Large intestine (tissue), 12 donors: ENCODE measurements at places on chromosomes 11 and 22.
A peak's percentile ranks its signal among the peaks of the same experiment; 100 is the strongest.

DNA sequence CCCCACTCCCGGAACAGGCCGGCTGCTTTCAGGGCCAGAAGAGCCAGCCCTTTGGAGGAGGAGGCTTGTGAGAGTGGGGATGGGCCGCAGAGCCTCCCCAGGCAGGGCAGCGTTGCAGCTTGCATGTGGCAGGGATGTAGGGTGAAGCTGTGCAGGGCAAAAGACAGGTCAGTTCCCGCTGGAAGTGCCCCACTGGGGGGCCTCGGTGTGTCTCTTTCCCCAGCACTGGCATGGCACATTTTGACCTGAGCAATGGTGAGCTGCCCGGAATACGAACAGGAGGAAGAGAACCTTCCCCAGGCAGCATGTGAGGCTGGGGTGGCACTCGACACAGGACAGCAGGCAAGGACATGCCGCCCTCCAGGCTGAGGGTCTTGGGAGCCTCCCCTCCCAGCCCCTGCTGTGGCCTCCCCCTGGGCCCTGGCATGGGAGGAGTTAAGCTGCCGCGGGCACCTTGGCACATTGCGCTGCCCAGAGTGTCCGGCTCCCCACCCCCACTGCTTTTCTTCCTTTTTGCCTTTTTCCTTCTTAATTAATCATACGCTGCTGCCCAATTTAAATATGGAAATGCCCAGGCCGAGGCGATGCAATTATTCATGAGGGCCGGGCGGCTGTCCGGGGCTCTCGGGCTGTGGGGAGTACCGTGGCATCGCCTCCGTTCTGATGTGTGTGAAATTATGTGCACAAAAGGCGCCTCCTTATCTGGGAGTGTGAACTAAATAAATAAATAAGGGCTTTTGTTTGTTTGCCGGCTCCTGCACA is 76.0 kb upstream of the WNT7B start:
- no peak for DNase-seq

- DNase-seq: peak; percentile 71
Observed at GRCh38 chr11:34599406-34599945, 21.4 kb upstream of the EHF start.

DNA sequence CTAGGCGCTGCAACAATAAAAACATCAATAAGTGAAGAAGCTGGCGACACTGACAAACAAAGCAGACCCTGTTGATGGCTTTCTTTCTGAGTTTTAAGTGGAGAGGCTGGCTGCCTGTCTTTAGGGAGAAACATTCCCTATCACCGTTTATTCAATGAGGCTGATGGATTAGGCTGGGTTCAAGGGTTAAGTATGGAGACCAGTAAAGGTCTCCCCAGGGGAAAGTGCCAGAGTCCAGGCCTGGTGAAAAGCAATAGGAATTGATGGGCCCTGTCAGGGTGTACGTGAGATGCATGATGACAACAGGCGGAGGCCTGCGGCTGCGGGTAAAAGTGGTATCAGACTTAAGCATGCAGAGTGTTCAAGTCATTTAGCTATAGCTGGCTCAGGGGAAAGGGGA is 102.6 kb downstream of the ALX4 start:
- no peak for DNase-seq

DNA sequence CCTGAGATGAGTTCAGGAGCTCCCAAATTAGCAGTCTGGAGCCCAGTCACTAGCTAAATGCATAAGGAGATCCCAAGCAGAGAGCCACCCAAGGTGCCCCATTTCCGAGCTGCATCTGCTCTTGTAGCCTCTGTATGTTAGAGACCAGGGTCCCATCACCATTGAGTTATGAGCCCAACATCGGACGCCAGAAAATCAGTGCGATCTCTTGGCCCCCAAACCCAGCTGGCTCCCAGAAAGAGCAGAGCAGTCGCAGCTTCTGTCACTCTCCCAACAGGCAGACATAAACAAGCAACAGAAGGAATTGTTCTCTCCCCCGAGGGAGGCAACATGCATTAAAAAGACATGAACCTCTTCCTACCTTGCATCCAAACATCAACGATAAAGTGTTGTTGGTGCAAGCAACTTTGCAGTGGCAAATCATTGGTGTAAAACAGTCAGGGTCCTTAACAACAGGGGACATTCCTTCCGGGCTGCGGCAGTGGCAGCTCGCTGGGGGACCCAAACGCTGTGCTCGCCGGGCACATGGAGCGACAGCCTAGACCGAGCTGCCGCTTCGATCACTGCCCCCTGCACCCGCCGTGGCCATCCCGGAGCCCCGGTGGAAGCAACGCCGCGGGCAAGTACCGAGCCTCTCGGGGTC is 907.1 kb downstream of the DLG2 start:
- no peak for DNase-seq

GRCh38 chr11:105937331-105937730 is 84.7 kb downstream of the MSANTD4 start:
- no peak for DNase-seq

GRCh38 chr11:67503119-67504004 is 1.8 kb downstream of the PITPNM1 start:
- DNase-seq: no peak

GRCh38 chr22:22342697-22343580 is 98.4 kb downstream of the VPREB1 start:
- DNase-seq: peak; percentile 78

DNA sequence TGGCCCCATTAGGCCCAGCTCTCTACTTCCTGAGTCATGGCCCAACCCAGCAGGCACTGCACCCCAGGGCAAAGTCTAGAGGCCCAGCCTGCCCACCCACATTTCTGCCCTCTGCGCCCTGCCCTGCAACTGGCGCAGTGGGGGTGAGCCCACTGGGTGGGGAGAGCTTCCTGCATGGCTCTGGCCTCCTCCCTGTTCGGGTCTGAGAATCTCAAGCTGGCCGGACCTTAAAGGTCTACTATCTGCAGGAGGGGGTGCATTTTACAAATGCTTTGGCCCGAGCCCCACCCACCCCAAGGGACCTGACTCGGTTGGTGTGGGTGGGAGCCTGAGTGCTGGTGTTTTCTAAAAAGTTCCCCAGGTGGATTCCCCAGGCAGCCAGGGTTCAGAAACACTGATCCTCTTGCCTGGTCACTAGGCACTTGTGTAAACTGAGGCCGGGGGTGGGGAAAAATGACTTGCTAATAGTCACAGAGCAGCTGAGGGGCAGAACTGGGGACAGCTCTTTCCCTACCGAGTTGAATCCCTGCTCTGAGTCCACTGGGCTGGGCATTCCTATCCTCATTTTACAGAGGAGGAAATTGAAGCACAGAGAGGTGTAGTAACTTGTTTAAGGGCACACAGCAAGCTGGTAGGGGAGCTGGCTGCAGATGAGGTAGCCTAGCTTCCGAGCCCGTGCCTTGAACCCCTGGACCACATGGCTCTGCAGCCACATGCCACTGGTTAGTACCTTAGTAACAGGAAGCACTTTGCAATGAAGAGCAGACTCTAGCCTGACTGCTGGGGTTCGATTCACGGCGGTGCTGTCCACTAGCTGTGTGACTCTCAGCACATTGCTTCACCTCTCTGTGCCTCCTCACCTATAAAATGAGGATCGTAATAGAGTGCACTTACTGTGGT is 36.3 kb downstream of the CD82 start:
- peak; percentile 99 for DNase-seq

DNA sequence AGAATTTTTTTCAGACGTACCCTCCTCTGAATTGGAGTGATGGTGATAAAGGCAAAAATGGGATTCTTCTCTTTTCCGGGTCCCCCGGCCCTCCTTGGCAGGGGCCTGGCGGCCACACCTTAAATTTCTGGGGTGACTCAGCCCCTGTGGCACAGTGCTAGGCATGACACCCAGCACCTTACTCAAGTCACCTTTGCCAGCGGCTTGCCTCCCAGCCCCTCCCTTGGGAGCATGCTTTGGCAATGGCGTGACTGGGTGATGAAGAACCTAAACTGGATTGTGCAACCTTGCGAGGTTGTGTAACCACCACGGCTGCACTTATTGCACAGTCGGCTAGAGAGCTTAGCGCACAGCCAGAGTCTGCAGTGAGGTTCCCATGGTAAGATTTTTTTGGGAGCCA is 16.2 kb upstream of the LDLRAD3 start:
- peak; percentile 85 for DNase-seq

DNA sequence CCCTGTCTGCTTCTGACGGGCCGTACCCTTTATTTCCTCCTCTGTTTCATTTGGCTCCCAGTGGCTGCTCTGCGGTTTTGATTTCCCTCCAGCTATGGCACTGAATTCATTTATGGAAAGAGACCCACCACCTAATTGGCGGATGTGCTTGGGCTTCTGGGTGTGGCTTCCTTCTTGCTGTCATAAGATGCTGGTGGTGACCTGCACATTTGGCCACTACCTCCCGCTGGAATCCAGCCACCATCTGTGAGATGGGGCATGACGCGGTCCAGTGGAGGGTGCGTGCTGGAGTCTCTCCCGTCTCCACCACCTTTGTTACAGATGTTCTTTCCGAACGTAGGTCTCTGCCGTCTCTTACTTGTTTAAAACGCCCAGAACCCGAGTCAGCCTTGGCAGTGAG is 47.7 kb upstream of the FADD start:
- no peak for DNase-seq

DNA sequence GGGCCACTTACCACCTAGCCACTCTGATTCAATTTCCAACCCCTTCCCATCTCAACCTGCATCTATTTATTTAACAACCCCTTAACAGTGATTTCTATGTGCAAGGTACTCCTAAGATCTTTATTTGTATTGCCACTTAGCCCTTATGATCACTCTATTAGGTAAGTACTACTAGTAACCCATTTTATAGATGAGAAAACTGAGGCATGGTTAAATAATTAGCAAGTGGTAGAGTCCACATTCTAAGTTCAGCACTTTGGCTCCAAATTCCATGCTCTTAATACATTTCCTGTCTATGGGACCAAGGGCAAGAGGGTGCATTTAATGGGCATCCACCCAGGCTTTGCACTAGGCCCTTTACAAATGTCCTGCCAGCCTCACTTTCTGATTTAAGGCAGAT is 38.1 kb upstream of the CSNK2A3 start:
- no peak for DNase-seq

DNA sequence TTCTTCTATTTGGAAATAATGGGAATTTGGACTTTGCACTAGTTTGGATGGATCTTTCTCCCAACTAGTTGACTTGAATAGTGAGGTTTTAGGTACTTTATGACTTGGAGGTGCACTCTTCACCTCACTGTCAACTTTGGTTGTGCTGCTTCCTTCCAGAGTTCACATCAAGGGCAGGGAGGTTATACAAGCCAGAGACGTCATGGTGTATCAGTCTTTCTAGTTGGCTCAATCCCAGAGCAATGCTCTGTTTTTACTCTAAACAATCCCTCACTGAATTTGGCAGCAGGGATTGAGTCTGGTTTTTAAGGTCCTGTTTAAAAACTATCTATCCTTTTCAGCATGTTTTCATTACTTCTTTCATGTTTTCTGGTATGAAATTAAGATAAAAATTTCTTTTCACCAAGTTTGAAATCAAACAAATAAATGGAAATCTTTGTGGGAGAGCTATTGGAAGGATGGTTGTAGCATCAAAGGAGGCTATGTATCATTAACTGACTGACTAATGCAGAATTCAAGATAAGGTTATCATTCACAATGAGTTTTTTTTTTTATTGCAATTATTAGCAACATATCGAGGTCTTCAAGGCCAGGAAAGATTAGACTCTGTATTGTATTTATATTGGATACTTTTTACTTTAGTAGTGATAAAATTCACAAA is 28.0 kb upstream of the ZBED5 start:
- no peak for DNase-seq

- peak; percentile 11 for DNase-seq
Observed at GRCh38 chr11:73047773-73048371, 94.2 kb downstream of the FCHSD2 start.

DNA sequence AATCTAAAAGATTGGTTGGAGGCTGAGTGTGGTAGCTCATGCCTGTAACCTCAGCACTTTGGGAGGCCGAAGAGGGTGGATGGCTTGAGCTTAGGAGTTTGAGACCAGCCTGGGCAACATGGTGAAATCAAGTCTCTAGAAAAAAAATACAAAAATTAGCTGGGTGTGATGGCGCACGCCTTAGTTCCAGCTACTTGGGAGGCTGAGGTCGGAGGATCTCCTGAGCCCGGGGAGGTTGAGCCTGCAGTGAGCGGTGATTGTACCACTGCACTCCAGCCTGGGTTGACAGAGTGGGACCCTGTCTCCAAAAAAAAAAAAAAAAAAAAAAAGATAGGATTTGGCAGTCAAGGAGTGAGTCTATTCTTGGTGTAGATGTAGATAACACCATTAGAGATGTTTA is 10.6 kb downstream of the FOLR1 start:
- no peak for DNase-seq

DNA sequence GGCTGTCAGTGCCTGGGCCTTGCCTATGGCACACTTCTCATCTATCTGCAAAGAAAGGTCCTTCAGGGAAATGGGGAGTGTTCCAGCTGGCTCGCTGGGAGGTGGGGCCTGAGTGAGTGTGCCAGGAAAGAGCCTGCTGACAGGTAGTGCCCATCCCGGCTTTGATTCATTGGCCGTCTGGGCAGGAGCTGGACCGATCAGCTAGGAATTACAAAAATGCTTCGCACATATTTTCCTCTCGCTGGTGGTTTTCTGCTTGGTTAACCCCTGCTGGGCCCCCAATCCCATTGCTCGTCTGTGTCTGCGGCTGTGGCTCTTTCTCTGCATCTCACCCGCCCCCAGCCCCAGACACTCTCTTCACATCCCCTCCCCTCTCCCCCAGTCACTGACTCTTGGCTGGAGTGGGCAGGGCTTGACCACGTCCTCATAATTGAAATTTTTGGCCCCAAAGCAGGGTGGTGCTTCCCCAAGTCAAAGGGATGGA is 10.8 kb downstream of the LIF start:
- DNase-seq: no peak

DNA sequence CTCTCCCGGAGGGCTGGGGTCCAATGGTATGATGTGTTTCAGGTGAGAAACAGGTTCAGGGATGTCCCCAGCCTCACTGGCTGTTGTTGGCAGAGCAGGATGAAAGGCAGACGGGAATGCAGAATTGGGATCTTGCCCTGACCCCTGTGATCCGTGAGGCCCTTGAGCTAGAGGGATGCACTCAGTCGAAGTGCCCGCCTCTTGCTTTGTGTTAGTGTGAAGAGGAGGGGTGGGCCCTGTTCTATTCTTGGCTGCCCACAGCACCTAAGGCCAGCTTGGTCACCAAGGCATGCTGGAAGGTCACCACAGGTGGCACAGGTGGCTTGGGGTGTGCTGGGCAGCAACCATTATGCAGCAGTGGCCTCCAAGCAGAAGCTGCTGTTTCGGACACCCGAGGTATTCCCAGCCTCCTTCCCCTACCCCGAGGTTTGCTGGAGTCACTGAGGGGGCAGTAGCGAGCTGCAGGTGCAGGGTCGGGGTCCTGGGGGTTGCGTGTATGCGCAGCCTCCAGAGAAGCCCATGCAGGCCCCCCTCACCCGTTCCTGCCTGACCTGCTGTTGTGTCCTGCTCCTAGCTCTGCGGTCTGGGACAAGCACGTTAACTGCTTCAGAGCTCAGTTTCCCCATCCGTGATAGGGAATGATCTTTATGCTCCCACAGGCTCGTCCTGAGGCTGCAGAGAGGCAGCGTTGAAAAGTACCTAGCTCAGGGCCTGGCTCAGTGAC is 13.0 kb downstream of the LRP5 start:
- no peak for DNase-seq

GRCh38 chr11:94028436-94028835 is 7.3 kb downstream of the HEPHL1 start:
- peak; percentile 57 for DNase-seq
